Stimulated activated CD8-positive, alpha-beta memory T cell treated with anti-CD3 and anti-CD28 coated beads, Interleukin-2, amount 100 ng/mL, for 1 hour (primary cell): ENCODE measurements at places on chromosomes 5 and 9.

GRCh38 chr9:89771205-89771604 lies 166.4 kb downstream of the GADD45G start:
- no peak for DNase-seq

- DNase-seq = no peak
Measured at GRCh38 chr5:138824924-138825863, 49.9 kb downstream of the LRRTM2 start.

DNA sequence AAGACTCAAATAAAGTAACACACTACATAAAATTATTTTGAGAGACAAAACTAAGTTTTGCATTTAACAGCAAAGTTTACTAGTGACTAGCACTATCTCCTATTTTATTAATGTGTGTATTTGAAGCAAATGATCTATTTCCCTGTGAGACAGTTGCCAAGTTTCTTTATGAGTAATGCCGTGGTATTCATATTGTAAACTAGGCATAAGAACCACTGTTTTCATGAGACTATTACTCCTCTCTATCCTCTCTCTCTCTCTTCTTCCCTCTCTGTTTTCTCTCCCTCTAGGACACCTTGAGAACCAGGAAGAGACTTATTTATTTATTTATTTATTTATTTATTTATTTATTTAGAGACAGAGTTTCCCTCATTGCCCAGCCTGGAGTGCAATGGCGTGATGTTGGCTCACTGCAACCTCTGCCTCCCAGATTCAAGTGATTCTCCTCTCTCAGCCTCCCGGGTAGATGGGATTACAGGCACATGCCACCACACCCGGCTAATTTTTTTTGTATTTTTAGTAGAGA lies 61.1 kb downstream of the MLANA start:
- no peak for DNase-seq

DNA sequence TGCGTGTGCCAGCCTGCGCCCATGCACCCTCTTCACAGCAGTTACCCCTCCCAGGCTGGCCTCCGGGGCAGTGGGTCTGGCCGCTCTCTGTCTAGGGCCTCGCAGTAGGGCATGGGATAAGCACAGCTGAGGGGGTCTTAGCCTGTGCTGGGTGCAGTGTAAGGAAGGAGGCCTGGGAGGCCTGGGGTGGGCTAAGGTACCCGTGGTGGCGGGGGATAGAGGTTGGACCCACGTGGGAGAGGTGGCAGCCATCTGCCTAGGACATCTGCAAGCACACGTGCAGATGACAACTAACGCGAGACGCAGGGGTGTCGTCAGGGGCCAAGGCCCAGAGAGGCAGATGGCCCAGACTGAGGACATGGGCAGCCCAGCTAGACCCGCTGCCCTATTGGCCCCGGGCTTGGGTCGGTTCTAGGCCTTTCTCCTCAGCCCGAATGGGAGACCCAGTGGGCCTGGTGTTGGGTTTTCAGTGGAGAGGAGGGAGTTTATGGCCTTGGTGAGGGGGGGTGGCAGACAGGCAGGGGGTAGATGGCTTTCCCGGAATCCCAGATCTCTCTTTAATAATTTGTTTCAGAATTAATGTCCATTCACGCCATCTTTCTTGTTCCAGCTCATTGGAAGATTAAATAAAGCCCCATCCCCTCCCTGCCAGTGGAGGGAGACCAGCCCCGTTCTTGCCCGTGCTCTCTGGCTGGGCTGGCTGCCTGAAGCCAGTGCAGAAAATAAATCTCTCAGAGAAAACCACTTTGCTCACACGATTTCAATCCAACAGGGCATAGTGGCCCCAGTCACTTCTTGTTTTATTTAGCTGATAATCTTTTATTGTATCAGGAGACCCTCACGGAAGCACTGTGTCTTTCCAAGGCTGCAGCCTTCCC lies 154.2 kb downstream of the GAPVD1 start:
- DNase-seq = no peak

DNA sequence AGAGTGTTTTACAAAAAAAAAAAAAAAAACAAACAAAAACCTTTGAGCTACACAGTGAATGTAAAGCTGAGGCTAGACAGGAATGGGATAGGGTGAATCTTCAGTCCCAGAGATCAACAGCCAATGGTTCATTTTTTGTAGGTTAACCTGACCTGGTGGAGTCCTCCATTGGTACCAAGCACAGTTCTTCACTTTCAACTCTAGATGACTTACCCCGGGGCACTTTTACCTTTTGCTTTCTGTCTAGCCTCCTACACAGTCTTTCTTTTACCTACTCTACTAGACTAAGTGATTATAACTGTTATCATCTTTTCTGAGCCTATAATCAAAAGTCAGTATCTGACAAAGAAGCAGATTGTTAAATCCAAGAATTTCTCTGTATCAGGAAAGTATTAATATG lies 50.9 kb downstream of the ANXA2R start:
- no peak for DNase-seq

- DNase-seq = no peak
Measured at GRCh38 chr5:143197260-143197656, 206.2 kb downstream of the NR3C1 start.

- no peak for DNase-seq
Measured at GRCh38 chr9:89494199-89494598, 3.7 kb downstream of the SEMA4D start.

- no peak for DNase-seq
Measured at GRCh38 chr9:113563826-113564497, 100.4 kb downstream of the RGS3 start.
